ENCODE measurements at places on chromosomes 6 and 20. TPM values are rescaled to one million over a fixed set of nuclear protein-coding genes. Genes with fewer than 3 reads are reported as not detected.

The TBXT gene
- 2,059 TPM for total RNA-seq

The MYLK4 gene
- total RNA-seq, result 0.27 TPM

The ADTRP gene
- not detected for total RNA-seq

GRCh38 chr6:35031611-35032529 is 109.3 kb downstream of the TCP11 start:
- DNase-seq, result no peak

DNA sequence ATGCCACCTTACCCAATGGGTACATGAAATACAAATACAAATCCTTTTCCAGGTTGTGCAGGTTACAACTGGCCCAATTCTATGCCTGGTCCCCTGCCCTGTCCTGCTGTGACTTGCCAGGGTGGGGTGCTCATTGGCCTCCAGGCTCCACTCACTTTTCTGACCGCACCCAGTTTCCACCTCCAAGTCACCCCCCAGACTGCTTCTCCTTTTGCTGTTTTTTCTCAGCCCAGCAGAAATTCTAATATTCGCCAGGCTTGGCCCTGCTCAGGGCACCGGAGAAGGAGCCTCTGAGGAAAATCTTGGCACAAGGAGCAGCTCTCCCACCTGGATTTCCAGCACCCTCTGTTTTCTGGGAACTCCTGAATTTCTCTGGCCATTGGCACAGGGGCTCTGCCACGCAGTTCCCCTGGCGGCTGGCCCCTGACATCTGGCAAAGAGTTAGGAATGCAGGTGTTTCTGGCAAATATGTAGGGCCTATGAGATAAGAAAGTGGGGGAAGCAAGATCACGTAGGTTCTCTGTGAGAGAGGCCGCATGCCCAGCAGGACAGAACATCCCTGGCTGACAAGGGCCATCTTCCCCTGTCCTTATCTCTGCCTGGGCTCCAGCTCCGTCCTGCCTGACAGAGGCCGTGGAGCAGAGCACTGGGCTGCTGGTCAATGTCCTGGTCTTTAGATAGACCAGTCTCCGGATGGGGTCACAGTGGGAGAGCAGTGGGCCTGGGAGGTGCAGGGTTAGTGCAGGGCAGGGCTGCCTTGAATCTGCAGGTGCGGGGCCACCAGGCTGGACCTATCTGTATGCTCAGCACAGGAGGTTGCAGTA is 2.9 kb upstream of the RAET1E start:
- DNase-seq, result no peak

DNA sequence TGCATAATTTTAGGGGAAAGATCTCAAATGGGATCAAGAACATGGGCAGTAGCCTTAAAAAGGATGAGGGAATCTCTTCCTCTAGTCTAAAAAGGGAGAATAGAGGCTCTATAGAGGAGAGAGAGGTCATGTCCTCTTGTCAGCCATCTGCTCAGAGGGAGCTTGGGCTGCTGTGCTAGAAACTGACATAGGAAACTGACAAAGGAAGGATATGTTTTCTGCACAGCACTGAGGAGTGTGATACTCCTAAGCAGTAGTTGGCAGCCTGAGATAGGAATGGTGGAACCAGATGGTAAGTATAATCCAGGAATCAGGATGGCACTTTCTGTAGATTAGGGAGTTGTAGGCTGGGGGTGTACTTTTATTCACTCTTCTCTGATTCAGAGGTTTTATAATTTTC is 59.2 kb downstream of the PTPRA start:
- DNase-seq, result no peak

DNA sequence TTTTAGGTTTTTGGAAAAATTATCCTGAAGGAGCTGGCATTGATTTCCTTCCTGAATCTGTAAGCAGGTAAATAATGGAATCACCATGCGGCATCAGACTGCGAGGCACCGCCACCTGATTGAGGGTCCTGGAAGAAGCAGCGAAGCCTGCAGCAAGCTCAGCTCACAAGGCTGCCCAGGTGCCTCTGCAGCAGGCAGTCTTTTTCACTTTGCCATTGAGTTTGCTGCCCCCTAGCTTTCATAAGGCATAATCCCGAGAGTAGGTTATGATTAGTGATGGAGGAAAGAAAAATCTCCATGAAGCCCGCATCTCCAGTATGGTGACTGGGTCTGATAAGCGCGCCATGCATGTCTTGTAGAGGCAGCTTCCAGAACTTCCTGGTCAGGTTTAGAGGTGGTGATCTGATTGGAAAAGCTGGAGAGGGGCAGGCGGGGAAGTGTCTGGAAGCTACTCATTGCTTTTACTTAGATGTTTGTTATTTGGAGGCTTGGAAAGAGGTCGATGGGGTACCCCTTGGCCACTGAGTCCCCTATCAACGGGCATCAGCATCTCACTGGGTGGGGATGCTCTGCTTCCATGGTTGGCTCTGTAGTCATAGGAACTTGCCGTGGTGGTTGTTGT is 26.7 kb downstream of the IYD start:
- peak; percentile 48 for DNase-seq

GRCh38 chr6:148432462-148433195 is 90.0 kb downstream of the SASH1 start:
- no peak for DNase-seq

DNA sequence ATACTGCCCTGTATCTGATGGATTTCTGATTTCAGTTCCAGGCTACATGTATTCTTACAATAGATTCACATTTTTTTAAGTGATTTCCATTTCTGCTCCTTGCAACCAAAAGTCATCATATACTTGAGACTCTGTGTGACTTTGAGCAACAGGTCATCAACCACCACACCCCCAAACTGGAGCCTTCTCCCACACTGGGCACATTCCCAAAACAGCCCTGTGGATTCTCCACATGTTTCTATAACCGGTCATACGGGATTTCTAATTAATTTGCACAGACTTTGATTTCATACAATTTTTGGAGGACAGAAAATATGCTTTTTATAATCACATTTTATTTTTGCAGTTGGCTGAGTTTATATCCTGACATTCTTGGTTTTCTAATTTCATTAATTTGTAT is 317.2 kb upstream of the ID4 start:
- no peak for DNase-seq

DNA sequence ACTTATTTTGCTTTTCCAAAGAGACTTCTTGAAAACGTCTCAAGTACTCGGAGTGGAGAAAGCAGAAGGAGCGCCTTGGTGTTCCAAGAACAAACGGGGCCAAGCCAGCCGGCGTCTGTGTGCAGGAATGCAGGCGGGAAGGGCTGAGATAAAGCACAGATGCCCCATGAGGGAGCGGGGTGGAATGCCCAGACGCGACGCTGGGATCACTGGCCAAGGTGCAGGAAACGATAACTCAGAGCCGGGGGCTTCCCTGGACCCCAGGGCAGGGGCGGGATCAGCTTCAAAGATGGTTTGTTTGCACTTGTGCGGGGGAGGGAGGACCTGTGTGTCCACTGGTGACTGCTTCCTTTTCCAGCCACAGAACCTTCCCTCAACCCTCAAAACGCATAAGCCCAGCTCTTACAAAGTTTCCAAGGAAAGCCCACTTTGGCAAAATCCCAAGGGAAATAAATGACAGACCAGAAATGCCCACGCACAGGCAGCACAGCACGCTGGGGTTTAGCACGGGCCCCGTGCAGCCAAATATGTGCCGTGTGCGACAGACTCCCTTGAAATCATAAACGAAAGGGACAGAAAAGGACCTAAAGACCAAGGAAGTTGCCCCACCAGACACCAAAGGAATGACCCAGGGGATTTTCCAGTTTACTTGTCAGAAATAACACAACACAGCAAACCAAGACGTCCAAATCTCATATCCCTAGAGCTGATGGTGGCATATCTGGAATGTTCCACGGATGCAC is 113.9 kb downstream of the NFATC2 start:
- no peak for DNase-seq

DNA sequence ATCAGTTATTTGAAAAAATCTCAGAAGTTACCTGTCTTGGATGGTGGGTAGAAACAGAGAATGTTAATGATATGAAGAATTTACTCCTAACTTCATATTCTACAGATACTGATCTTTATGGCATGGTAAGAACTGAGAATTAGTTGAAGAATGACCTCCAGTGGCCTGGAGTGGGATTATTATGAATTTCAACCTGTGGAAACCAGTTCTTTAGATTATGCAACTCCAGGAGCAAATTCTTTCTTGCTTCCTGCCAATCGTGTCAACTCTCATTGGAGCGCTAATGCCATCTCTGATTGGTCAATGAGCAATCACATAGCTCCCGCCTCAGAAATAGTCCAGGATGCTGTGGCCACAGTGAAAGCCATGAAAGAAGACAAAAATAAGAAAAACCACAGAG is 40.6 kb downstream of the LYRM2 start:
- peak; percentile 16 for DNase-seq

DNA sequence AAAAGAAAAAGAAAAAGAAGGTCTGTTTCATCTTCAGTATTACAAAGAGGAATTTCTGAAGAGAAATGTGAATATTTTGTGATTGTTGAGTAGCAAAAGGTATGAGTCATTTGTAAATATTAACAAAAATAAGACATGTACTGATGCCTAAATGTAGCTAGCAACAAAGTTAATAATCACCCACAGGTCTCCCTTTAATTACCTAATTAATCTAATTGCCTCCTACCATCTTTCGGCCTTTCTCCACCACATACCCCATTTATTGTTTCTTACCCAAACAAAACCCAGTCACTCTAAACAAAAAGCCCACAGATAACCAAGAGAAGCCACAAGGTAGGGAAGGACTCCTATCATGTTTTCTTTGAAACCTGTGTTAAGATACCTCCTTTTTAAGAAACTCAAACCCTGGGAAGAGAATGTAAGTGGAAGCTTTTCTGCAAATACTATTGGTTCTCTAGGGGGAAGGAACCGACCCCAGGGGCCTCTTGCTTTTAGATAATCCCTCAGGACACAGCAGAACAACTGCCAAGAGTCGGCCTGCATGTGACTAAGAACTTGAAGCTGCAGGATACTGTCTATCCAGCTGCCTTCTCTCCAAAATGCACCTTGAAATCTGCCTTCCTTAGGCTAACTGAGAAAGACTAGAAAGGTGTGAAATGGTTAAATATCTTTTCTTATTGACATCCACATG is 16.1 kb upstream of the STK38 start:
- DNase-seq, result no peak

- DNase-seq, result no peak
These were observed 78.4 kb upstream of the MLN start for GRCh38 chr6:33882154-33882553.

- DNase-seq, result peak; percentile 17
These were observed 198.6 kb upstream of the SIM1 start for GRCh38 chr6:100663219-100663863.

GRCh38 chr20:54524849-54525248 is 49.5 kb downstream of the DOK5 start:
- DNase-seq, result no peak

- no peak for DNase-seq
These were observed 25.1 kb upstream of the RPP40 start for GRCh38 chr6:5028921-5029320.

GRCh38 chr6:125957845-125958244 is 1.3 kb downstream of the HINT3 start:
- DNase-seq, result no peak

Data from NCI-H460 (cell line).